ENCODE measurements at places on chromosomes 12 and 14.

GRCh38 chr14:55752580-55753390, 172.8 kb downstream of the KTN1 start:
- no peak for DNase-seq

- DNase-seq = no peak
Observed at GRCh38 chr12:95836185-95836609, 22.6 kb upstream of the SNRPF start.

DNA sequence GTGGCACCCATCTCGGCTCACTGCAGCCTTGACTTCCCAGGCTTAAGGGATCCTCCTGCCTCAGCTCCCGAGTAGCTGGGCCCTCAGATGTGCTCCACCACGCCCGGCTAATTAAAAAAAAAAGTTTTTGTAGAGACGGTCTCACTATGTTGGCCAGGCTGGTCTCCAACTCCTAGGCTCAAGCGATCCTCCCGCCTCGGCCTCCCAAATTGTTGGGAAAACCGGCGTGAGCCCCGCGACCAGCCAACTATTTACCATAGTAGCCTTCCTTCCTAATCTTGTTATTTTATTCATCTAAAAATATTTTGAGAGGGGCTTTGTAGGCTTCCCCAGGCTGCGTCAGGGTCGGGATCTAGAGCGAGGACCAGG, 25.4 kb upstream of the YY1 start:
- no peak for DNase-seq

DNA sequence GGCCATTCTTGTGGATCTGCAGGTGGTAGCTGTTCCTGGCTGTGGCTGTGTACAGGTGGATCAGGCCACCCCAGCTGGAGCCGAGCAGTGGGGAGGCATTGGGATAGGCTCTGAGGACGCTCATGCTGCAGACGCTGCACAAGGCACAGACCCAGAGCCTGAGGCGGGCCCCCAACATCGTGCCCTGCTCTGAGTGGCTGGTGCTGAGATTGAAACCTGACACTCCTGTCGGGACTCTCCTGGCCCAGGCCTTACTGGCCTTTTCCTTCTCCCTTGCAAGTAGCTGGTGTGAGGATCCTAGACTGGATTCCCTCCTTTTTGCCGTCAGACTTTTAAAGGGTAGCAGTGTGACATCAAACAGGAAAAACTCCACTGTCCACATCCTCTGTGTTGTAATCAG, at the start of gene FGF23:
Gene FGF23, minus strand, starts transcription at position 308 of the 400 bp plus-strand sequence. Its CDS starts 130 bp downstream, at position 178.
- no peak for DNase-seq

DNA sequence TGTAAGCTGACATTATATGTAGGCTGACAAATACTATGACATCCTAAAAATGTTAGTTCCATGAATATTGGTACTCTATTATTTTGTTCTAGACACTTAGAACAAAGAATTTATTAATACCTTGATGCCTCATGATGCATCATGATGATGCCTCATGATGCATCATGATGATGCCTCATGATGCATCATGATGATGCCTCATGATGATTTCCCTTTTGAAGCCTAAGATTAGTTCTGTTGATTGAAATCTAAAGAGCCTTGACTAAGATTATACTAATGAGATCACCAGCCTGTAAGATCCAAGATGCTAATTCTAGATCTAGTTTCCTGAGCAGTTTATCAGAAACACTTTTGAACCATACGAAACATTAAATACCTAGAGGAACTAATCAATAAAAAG, 4.6 kb upstream of the CEP128 start:
- DNase-seq = no peak

DNA sequence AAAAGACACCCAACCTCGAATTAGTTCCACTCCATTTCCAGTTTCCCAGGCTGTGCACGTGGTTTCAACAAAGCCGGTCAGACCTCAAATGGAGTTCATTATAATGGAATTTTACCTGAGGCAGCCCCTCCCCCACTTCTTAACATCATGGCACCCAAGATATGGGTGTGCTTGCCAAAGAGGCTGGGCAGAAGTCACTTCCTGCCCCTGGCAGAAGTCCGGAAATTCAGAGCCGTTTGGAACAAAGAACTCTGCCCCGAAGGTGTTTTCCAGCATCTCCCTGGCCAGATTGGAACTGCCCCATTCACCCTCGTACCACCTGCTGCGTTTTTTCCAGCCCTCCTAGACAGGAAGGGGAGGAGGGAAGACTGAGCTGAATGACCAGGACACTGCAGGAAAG, 8.2 kb downstream of the VDR start:
- no peak for DNase-seq

DNA sequence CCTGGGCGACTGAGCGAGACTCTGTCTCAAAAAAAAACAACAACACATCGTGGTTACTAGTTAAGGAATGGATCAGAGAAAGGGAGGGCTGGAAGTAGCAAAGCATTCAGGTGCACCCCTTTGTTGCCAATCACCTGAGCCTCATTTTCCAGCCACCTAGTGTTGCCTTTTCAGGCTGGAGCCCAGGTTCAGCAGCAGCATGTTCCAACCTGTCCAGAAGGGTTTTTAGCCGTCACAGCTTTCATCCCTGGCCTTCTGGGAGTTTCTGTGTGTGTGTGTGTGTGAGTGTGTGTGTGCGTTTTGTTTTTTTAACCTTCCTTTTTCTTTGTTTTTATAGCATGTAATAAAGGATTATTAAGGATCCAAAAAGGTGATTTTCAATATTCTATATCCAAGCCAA, 121.1 kb upstream of the ATF1 start:
- no peak for DNase-seq

GRCh38 chr12:65367396-65367795, 88.9 kb downstream of the MSRB3 start:
- no peak for DNase-seq

DNA sequence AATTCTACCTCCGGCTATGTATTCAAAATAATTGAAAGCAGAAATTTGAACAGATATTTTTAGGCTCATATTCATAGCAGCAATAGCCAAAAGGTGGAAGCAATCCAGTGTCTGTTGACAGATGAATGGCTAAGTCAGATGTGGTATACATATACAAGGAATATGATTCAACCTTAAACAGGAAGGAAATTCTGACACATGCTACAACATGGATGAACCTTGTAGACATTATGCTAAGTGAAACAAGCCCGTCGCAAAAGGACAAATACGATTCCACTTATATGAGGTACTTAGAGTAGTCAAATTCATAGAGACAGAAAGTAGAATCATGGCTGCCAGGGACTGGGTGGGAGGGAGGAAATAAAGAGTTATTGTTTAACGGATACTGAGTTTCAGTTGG, 331.6 kb downstream of the PCNX1 start:
- no peak for DNase-seq

DNA sequence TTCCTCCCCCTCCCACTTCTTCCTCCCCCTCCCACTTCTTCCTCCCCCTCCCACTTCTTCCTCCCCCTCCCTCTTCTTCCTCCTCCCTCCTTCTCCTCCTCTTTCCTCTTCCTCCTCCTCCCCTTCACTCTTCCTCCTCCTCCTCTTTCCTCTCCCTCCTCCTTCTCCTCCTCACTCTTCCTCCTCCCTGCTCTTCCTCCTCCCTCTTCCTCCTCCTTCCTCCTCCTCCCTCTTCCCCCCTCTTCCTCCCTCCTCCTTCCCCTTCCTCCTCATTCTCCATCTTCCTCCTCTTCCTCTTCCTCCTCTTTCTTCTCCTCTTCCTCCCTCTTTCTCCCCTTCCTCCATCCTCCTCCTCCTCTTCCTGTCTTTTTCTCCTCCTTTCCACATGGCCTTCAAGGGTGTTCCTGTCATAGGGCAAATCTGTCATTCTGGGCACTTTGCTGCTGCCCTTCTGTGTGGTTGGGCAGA, 111.4 kb downstream of the PHETA1 start:
- DNase-seq = no peak

GRCh38 chr14:69956970-69957369, 77.8 kb downstream of the SMOC1 start:
- no peak for DNase-seq

- DNase-seq = no peak
Observed at GRCh38 chr12:52260361-52261207, 13.9 kb upstream of the KRT86 start.

- no peak for DNase-seq
Observed at GRCh38 chr14:56268673-56269072, 150.5 kb downstream of the PELI2 start.

- no peak for DNase-seq
Observed at GRCh38 chr12:55839345-55840140, 3.2 kb downstream of the MMP19 start.

- DNase-seq = no peak
Observed at GRCh38 chr12:121484967-121485366, 85.0 kb downstream of the RNF34 start.

DNA sequence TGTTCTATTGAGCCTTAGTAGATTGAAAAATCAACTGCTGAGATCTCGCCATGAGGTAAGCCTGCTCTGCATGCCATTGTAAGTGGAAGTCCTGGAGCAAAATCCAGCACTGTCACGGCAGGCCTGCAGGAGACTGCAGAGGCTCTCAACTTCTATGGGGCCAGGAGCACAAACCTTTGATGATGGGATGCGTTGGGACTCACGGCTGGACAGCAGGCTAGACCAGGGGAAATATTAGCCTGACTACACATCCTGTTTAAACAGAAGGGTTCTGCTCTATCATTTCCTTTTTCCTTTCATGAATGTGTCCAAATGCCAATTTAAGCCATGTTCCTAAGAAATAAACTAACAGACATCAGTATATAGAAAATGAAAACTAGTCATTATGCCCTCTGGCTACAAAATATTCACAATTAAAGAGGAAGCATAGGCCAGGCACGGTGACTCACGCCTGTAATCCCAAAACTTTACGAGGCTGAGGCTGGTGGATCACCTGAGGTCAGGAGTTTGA, 33.9 kb upstream of the RASSF8 start:
- no peak for DNase-seq

- no peak for DNase-seq
Observed at GRCh38 chr12:118912697-118913270, 68.6 kb upstream of the SRRM4 start.

DNA sequence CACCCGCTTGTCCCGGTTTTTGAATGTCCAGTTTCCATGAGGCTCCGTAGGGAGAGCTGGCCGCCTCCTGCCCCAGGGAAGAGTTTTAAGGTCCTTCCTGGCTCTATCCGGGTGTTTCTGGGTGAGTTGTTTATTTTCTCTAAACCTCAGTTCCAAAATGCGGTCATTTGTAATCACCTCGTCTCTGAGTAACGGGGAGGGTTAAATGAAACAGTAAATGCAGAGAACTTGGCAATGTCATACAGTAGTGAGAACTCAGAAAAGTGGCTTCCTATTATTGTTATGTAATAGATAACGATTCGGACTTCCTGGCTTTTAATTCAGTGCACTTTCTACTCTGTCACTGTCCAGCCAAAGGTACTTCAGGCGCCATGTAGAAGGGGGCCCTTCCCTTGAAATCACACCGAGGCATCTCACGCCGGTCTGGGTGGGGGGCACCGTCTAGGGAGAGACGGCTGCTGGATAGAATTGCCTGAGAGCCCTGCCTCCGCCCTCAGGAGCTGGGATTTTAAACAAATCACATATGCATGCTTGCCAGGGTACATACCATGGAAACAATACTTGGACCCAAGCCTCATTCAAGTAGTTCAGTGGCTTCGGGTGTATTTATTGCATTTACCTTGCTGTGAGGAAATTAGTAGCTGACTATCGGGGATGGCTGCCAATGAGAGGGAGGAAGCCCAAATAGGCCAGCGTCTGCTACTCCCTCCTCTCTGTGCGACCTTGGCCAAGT, 26.4 kb downstream of the NOS1 start:
- DNase-seq = no peak

DNA sequence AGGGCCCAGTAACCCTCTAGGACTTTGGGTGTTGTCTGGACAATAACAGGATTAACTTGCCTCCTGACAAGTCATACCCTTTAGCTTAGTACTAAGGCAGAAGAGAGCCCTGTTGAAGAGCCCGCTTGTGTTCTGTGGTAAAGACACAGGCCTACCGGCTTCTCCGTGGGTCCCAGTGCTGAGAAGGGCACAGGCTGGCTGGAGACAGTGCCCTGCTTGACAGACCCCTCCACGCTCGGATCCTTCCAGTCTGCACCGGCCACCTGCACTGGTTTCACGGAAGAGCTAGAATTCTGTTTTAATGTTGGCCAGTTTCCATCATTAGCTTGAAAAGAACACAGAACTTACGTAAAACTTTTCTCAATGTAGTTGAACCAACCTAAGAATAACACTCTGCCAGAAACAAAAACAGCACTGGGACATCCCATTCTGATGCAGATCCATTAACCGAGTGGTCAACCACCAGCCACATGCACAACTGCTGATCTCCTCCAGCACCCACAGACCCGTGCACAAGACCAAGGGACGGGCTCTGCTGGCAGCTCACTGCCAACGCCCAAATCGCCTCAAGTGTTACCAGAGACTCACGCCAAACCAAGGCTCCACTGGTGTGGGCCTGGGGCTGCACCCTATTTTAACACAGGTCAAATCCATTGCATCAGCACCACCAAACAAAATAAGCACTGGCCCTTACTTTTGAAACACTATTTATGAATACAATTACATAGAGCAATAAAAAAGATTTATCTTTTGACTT, 27.1 kb downstream of the ZFYVE21 start:
- DNase-seq = no peak

DNA sequence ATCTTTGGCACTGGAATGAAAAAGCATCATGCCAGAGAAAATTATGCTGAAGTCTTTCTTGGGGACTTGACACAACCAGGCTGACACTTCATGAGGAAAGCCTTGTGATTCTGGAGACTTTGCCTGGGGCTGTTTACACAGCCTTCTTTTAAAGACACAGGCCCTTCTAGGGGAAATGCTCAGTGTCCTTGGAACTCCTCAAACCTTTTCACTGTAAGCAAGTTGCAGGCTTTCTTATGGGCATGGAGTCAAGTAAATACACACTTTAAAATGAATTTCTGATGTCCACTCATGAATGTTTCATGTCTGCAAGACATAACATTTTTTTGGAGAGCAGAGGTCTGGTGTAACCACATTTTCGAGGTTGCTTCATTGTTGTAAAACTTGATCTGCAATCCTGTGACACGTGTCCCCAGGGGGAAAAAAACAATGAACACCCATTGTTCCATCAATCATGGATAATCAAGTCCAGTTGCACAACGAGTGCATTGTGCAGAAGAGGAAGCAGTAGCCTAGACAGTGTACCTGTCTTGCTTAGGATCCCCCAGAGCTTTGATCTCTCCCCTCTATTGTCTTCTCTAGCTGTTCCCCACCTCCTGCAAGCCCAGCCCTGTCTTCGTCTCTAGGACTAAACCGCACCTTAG, 155.1 kb upstream of the PRICKLE1 start:
- DNase-seq = no peak
